AG09309 (cell line): ENCODE measurements at places on chromosomes 7 and 10.
A peak's percentile ranks its signal among the peaks of the same experiment; 100 is the strongest.

DNA sequence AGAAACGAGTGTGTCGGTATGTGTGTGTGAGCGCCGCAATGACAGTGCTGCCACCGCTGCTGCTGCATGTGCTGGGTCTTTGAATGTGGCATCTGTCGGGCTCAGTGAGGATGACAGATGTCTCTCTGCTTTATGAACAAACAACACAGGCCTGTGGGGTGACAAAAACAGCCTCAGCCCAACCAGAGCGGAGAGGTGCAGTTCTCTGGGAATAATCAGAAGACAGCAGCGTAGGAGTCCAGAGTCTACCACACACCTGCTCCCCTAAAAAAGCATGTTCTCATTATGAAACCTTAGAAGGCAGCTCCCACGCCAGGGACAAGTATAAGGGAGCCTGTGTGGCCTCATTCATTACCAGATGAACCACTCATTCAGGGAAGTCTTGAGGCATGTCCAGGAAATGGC is 278.3 kb downstream of the KCNMA1 start:
- DNase-seq: no peak

- no peak for DNase-seq
These were observed 80.7 kb downstream of the C7orf25 start for GRCh38 chr7:42831006-42831717.

- DNase-seq: no peak
These were observed 41.6 kb upstream of the CTBP2 start for GRCh38 chr10:125201791-125202622.

- DNase-seq: no peak
These were observed 215.3 kb upstream of the RHOBTB1 start for GRCh38 chr10:61159253-61159652.

- DNase-seq: peak; percentile 4
These were observed 34.4 kb downstream of the ASAH2 start for GRCh38 chr10:50216894-50217293.

DNA sequence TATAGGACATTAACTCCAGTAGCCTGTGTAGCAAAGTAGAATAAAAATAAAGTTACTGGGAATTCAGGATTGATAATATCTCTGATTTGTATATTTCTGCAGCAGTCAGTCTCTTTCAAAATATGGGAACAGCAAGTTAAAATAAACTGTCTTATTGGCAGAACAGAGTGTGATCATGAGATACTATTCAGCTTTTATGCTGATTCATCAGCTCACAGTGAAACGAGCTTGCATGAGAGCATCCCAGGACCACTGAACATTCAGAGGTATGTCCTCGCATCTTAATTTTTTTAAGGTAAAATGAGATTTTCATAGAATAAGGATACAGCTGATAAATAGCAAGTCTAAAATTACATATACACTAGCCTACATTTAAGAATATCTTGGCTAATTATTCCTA is 282.5 kb upstream of the MYO3A start:
- DNase-seq: no peak

DNA sequence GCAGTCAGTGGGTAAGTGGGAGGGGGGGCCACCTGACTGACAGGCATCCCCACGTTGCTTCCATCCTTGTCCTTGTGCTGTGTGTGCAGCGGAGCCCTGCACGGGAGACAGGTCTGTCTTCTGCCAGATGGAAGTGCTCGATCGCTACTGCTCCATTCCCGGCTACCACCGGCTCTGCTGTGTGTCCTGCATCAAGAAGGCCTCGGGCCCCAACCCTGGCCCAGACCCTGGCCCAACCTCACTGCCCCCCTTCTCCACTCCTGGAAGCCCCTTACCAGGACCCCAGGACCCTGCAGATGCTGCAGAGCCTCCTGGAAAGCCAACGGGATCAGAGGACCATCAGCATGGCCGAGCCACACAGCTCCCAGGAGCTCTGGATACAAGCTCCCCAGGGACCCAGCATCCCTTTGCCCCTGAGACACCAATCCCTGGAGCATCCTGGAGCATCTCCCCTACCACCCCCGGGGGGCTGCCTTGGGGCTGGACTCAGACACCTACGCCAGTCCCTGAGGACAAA is 24.8 kb downstream of the TBATA start:
- DNase-seq: no peak

DNA sequence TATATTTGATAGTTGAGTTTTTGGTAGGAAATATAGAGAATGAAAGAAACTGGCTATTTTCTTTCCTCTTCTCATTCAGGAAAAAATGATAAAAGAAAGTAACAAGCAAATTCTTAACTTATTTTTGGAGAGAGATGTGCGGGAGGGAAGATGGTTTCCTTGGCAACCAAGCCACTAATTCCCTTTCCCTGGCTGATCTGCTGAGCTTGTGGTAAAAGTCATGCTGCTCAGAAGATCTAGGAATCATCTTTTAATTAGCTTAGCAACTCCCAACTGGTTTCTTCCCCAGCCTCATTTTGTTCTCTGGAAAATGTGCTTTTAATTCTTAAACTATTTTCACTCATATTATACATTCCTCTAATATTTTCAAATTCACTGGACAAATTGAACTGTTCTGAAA is 11.8 kb downstream of the UROS start:
- DNase-seq: peak; percentile 16

GRCh38 chr7:149245244-149245643 is 5.8 kb downstream of the ZNF212 start:
- no peak for DNase-seq

DNA sequence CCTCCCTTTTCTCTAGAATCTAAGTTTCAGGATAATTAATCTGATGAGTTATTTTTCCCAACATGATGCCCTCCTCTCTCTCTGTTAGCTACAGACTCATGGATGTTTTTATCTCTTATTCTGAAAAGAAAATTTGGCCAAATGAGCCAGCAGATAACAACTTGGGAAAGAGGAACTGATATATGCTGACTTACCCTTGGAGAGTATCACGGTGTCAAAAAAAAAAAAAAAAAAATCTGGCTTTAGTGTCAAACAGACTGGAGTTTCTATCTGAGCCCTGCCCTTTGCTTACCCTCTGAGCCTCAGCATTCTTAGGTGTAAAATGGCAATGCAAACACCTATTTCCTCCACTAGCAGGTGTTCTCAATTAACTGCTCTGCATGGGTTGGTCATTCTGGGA is 190.4 kb downstream of the AHR start:
- DNase-seq: no peak

DNA sequence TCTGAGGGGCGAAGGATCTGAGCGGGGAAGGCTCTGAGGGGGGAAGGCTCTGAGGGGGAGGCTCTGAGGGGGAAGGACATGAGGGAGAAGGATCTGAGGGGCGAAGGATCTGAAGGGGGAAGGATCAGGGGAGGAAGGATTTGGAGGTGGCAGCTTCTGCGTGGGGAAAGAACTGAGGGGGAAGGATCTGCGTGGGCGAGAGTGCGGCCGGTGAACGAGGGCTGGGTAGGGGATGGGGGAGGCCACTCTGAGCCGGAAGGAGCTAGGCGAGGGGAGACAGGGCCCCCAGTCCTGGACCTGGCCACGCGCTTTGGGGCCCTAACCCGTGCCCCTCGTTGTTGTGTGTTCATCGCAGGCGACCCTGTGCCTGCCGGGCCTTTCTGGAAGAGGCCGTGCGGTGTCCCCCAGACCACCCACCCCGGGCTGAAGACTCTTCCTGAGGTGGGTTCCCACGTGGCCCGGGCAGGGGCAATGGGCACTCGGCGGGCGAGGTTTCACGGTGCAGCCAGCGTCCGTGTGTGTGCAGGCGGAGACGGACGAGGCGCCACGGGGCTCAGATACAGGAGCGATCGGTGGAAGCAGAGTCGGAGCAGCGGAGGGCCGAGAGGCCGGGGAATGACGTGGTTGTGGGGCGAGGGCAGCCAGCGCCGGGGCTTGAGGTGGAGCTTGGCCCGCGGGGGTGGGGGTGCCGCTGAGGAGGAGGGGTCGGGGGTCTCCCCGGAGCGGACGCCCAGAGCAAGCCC is 2.0 kb downstream of the CALY start:
- no peak for DNase-seq

DNA sequence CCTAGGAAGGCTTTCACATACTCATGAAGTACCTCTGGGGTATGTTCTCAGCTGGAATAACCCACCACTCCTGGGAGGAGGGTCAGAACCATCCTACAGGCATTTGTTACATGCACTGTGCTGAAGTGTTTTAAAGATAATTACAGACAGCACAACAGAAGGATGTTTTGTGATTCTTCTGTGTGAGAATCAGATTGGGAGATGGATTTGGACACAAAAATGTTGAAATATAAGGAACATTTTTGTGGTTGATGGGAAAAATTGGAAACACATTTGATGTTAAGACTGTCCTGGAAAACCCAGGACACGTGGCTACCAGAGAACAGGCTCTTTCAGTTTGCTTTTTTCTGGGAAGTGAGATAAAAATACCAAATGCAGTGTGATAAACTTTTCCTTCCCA is 61.4 kb downstream of the BICC1 start:
- DNase-seq: peak; percentile 52

DNA sequence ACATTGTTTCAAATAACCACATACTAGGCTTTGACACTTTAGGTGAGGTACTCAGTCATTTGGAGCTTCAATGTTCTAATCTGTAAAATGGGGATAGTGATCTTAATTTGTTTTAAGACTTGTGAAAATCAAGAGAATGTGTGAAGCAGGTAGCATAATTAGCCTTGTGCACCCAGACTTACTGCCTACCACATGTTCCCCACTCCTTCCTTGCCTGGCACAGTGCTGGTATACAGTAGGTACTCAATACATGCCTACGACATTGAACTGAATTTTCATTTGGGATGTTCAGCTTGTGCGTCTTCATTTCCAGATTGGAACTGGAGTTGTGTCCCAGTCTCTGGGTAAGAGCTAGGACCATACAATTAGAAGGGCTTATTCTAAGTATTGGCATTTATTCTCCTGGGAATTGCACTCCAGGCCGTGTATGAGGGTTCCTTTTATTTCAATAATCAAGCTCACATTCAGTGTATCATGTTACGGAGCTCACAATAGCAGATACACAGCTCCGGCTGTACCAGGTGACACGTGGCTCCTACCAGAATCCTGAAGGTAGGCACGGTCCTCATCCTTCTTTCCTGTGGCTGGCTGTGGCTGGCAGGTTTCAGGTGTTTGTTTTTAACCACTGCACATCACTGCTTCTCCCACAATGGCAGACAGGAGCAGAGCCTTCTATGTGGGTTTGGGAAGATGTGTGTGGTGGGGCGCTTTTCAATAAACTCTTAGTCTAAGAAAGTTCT is 109.4 kb upstream of the PDCD4 start:
- DNase-seq: no peak

- no peak for DNase-seq
These were observed 4.6 kb downstream of the AGMO start for GRCh38 chr7:15557186-15557585.

GRCh38 chr7:55567571-55567970 is 4.7 kb downstream of the VOPP1 start:
- DNase-seq: no peak

DNA sequence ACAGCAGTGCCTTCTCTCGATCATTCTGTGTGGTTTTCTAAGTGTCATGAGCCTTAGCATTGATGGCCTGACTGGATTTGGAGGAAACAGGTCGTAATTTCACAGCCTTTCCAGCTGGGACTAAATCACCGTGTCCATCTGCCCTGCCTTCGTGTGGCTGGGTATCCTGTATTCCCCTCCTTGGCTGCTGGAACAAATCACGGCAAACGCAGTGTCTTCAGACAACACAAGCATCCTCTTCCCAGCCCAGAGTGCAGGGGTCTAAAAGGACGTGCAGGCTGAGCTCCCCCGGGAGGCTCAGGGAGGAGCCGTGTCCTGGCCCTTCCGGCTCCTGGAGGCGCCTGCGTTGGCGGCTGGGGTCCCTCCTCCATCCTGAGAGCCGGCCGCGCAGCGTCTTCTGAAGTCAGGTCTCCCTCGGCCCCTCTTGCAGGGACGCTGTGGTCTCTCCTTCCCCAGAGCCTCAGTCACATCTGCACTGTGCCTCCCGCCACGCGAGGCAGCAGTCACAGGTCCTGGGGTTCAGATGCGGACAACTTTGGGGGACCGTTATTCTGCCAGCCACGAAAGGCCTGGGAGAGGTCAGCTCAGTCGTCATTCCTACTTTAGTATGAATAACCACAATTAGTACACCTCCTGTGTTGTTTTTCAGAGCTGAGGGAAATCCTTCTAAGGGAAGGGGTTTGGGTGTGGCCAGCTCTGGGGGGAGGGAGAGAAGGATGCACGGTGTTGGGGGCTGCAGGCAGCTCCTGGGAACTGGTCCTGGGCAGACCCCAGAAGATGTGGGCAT is 41.1 kb downstream of the FAM20C start:
- DNase-seq: no peak

DNA sequence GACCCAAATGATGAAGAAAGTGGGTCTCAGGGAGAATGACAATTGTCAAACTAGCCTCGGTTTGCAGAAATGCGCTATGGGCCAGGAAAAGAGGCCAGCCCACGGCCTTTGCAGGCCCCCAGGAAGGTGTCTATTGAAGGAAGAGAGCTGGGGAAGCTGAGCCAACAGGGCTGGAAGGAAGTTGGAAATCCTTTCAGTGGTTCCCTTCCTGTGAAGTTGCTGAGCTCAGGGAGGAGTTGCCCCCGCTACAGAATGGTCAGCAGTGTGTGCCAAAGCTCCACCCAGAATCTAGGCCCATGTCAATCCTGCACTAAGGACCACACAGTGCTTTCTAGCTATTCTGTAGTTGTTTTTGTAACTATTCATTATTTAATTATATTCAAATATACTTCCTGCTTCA is 91.6 kb upstream of the ANLN start:
- no peak for DNase-seq

GRCh38 chr7:87445897-87446296 is 29.6 kb downstream of the ABCB4 start:
- DNase-seq: no peak

GRCh38 chr10:103822107-103822716 is 33.2 kb downstream of the SH3PXD2A start:
- no peak for DNase-seq

- no peak for DNase-seq
These were observed 33.0 kb downstream of the KIF5B start for GRCh38 chr10:32023264-32023663.

GRCh38 chr7:92761391-92762097 is 74.8 kb downstream of the CDK6 start:
- no peak for DNase-seq

- no peak for DNase-seq
These were observed 12.0 kb upstream of the TMEM213 start for GRCh38 chr7:138785587-138786437.

GRCh38 chr10:24463611-24464426 is 254.9 kb downstream of the KIAA1217 start:
- DNase-seq: peak; percentile 90

GRCh38 chr7:104922182-104923009 is 91.6 kb upstream of the KMT2E start:
- no peak for DNase-seq

DNA sequence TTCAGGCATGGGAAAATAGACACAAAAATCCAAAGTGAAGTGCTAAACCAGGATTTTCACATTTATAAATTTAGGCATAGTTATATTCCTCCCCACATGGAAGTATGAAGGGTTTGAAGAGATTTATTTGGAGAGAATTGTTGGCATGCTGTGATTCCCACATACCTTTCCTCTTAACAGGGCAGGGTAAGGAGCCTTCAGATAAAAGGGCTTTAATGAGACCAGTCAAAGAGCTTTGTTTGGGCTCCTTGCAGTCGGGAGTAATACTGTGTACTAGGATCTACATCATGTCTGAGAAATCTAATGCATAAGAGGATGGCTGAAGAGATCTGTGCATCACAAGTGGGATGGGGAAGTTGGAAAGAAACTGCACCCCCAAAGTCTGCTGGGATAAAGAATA is 140.8 kb upstream of the PTN start:
- DNase-seq: no peak

- no peak for DNase-seq
These were observed 48.0 kb downstream of the PITRM1 start for GRCh38 chr10:3124412-3125175.

- no peak for DNase-seq
These were observed 14.7 kb downstream of the SLC16A12 start for GRCh38 chr10:89520706-89521105.
